ENCODE measurements at places on chromosomes 2 and 18.

DNA sequence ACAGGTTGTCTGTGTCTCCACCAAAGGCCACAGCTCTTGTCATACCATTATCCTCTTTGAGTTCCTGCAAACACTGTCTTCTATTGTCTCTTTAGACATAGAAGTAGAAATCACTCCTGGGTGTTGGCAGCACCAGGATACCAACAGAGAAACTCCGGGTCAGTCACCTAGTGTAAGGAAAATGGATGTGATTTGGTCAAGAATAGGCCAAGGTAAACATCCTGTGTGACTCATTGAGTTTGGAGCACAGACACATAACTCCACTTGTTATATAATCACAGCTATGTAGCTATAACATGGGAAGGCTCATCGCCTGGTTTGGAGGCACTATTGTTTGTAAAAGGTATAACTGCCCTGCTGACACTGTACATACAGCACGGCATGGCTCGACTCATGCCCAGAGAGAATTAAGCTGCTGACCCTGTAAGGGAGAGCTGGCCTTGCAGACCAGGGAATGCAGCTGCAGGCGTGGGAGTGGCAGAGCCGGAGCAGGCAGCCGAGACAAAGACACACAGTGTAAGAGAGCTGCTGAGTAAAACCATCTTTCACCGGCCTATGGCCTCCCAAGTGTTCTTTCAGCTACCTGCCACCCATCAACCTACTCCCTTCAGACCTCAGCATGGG lies 3.4 kb upstream of the TXNL1 start:
- DNase-seq: no peak

GRCh38 chr2:28394331-28394877 lies 1.7 kb downstream of the FOSL2 start:
- no peak for DNase-seq

- DNase-seq: no peak
Observed at GRCh38 chr2:204896146-204896545, 350.9 kb downstream of the PARD3B start.

DNA sequence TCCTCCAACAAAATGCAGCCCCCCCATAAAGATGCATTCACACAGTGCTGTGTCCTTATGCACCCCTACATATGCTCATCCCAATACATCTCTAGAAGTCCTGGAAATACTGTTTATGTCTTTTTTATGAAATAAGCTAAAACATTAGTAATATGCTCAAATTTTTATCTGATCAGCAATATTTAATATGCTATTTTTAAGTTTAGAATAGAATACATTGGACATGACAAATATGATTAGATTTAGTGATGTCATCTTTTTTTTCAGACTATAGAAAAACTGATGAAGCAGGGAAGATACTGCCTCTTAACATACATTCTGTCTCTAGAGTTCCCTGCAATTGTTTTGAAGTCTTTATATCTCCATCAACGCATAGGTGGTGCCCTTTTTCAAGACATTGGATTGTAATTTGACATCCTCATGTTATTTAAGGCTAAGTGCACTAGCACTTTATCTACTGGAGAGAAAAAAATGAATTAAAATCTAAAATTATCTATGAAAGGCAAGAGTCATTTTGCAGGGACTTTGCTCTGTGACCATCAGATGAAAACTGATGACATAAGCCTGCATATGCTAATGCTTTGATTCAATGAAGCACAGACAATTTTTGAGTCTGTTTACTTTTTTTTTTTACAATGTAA lies 395.3 kb downstream of the LPIN1 start:
- DNase-seq: no peak

GRCh38 chr2:6893876-6894482 lies 16.4 kb downstream of the RSAD2 start:
- DNase-seq: no peak

DNA sequence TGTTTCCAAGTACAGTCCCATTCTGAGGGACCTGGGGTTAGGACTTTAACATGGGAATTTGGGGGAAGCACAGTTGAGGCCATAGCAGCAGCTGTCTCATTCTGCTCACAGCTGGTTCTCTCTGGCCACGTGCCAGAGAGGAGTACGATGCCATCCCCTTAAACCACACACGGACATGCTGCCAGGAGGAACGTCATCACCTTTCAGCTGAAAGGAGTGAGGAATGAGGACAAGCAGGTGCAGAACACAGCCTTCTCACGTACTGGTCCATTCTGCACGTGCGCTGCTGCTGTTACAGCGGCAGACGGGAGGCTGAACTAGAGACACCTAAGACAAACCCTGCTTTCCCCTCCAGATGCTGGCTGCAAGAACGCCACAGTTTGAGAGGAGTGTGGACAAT lies 33.5 kb downstream of the ODC1 start:
- no peak for DNase-seq

GRCh38 chr2:150482667-150483400 lies 4.6 kb downstream of the RND3 start:
- DNase-seq: no peak

- no peak for DNase-seq
Observed at GRCh38 chr18:5894611-5895298, 567 bp downstream of the TMEM200C start.

DNA sequence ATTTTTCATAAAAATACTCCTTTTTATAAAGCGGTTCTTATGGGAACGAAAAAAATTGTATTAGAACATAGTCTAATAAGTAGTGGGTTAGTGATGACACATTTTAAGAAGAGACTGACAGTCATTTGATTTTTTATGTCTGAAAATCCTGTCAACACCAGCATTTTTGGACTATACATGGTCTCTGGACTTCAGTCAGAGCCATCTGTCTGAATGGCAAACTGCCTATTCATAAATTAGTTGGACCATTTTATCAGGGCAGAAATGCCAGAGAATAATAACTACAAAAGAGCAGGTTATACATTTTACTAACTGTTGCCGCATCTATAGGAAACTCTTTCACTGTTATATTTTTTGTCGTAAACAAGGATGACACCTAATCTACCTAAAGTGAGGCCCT lies 437.6 kb downstream of the ZNF804A start:
- DNase-seq: no peak

GRCh38 chr2:160892204-160892603 lies 268.0 kb upstream of the TANK start:
- no peak for DNase-seq

GRCh38 chr2:217269701-217270484 lies 410.0 kb upstream of the TNP1 start:
- DNase-seq: no peak

DNA sequence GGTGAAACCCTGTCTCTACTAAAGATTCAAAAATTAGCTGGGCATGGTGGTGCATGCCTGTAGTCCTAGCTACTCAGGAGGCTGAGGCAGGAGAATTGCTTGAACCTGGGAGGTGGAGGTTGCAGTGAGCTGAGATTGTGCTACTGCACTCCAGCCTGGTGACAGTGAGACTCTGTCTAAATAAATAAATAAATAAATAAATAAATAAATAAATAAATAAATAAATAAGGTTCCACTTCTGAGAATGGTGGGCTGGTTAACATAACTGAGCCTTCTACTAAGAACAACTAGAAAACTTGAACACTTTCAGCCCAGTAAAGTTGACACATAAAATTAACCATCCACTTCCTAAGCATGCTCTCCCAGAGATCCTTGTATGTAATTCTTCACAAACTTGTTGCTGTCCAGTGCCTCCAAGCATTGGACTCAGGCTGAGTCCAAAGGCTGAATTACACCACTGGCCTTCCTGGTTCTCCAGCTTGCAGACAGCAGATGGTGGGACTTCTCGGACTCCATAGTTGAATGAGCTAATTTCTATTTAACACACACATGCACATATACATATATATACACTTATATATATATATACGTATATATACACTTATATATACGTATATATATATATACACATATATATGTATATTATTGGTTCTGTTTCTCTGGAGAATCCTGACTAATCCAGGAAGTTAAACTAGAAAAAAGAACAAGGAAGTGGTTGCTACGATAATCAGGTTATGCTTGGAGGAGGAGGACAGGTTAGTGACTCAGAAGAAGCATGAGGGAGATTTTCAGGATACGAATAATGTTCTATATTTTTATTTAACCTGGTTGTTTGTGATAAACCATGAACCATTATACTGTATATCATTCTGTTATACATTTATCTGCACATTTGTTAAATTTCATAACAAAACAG lies 348.8 kb downstream of the METTL4 start:
- DNase-seq: no peak

- no peak for DNase-seq
Observed at GRCh38 chr2:29871541-29871940, 49.8 kb downstream of the ALK start.

DNA sequence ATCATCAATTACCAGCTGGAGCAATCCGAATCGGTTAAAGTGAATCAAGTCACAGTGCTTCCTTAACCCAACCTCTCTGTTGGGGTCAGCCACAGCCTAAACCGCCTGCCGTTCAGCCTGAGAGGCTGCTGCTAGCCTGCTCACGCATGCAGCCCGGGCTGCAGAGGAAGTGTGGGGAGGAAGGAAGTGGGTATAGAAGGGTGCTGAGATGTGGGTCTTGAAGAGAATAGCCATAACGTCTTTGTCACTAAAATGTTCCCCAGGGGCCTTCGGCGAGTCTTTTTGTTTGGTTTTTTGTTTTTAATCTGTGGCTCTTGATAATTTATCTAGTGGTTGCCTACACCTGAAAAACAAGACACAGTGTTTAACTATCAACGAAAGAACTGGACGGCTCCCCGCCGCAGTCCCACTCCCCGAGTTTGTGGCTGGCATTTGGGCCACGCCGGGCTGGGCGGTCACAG lies 496 bp upstream of the ITGA4 start:
- DNase-seq: peak; percentile 74

GRCh38 chr2:75356865-75357264 lies 157.5 kb upstream of the TACR1 start:
- DNase-seq: no peak

- no peak for DNase-seq
Observed at GRCh38 chr2:188600536-188601210, 309.0 kb downstream of the GULP1 start.

- no peak for DNase-seq
Observed at GRCh38 chr18:9065864-9066263, 36.6 kb upstream of the NDUFV2 start.

- DNase-seq: no peak
Observed at GRCh38 chr2:203621981-203622515, 84.4 kb upstream of the CD28 start.

- no peak for DNase-seq
Observed at GRCh38 chr2:150292807-150293206, 194.7 kb downstream of the RND3 start.

DNA sequence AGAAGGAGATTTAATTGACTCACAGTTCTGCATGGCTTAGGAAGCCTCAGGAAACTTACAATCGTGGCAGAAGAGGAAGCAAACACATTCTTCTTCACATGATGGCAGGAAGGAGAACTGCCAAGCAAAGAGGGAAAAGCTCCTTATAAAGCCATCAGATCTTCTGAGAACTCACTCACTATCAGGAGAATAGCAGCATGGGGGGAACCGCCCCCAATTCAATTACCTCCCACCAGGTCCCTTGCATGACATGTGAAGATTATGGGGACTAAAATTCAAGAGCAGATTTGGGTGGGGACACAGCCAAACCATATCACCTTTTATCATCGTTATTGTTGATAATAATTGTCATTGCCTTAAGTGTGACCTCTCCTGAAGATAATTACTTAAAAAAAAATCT lies 197.9 kb upstream of the SLC14A2 start:
- no peak for DNase-seq

- no peak for DNase-seq
Observed at GRCh38 chr2:158598862-158599517, 142.2 kb downstream of the PKP4 start.

Measured in suprapubic skin (tissue), 4 donors.